ENCODE measurements at places on chromosomes 13 and 19.

DNA sequence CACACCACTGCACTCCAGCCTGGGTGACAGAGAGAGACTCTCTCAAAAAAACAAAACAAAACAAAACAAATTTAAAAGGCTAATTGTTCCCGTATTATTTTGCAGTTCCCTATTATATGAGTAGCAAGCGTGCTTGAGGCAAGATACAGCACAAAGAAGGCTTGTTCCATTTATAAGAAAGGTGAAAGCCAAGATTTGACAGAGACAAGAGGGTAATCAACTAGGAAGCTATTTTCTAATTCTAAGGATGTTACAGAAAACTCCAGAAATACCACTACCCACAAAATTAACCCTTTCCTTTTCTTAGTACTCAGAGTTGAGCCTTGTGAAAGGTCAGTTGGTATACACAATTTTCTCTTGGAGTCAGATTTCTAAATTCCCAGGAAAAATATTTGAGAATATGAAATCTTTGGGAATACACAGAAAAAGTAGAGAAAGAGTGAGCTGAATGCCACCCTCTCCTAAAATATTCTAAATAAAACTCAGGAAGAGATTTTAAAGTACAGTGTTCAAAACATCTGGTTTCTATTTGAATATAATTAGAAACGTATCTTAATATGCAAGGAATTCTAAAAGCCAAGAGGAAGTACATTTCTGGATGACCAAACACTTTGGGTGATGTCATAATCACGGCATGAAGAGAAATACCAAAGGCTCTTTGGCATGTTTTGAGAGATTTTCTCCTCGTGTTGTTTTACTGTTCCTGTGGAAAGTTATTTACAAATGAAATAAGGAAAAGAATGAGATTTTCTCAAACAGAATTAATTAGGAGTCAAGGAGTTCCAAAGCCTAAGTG, 63.0 kb upstream of the FLT1 start:
- no peak for DNase-seq

DNA sequence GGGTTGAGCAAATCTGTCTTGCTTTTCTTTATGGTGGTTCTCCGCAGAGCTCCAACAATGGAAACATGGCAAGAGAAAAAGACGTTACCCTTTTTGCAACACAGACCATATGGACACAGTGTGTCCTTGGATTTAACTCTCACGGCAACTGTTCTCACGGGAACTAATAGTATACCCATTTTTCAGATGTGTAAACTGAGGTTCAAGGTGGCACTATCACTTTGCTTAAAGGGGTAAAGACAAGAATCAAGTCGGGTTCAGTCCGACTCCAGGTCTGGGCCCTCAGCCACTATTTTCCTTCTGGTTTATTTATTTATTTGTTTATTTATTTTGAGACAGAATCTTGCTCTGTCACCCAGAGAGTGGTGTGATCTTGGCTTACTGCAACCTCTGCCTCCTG, 176.0 kb downstream of the CACNA1A start:
- DNase-seq: no peak

DNA sequence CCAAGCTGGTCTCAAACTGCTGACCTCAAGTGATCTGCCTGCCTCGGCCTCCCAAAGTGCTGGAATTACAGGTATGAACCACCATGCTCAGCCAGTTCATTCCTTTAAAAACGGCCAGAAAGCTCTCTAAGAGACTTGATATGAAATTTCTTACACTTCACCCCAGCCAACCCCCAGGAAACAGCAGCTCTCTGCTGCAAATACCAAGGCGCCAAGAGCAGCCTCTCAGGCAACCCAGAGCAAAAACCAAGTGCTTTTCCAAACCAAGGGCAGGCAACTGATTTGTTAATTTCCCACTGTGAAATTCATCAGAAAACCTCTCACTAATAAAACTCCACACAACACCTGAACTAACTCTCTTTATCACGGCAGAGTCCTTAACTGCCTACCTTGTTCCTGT, 44.9 kb downstream of the LATS2 start:
- DNase-seq: no peak

- DNase-seq: peak; percentile 68
Measured at GRCh38 chr13:33611121-33611805, 206.7 kb upstream of the RFC3 start.

DNA sequence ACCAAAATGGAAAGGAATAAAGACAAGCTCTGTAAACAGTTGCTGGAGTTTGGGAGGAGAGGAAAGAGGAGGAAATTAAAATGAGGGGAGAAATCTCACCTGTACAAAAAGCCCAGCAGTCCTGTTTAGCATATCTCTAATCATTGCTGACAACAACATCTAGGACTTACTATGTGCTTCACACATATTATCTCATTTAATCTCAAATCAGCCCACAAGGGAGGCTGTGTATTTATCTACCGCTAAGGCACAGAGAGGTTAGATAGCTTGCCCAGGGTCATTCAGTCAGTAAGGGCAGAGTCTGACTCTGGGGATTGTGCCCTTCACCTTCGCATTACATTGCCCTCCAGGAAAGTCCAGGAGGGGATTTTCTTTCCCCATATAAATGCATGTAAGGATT, 233.3 kb downstream of the DLEU7 start:
- no peak for DNase-seq

- no peak for DNase-seq
Measured at GRCh38 chr19:1262623-1263123, 6.5 kb upstream of the CIRBP start.

GRCh38 chr19:29752450-29753025, 37.5 kb upstream of the C19orf12 start:
- DNase-seq: no peak

DNA sequence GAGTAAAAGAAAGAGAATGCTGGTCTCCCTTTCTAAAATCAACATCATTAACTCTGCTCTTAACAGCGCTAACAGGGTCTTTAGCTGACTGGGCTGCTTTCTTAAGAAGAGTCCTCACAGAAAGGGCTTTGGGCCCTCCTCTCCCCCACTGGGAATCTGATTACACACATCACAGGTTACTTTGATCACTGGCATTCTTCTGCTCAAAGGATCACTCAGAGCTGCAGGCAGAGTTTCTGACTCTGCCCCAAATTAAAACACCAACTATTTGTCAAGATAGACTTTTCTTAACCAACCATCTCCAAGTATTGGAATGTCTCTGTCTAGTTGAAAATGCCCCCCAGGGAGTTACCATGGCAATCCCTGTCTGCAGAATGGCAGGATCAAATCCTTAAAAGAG, 31.1 kb upstream of the SIAH3 start:
- DNase-seq: no peak

GRCh38 chr19:5823579-5824281, 15.8 kb downstream of the FUT6 start:
- DNase-seq: no peak

- no peak for DNase-seq
Measured at GRCh38 chr13:24910502-24911132, 146.6 kb downstream of the RNF17 start.

- no peak for DNase-seq
Measured at GRCh38 chr13:48275507-48275906, 28.0 kb upstream of the RB1 start.
